ENCODE measurements at places on chromosomes 5 and 9.

- DNase-seq = no peak
These were observed 18.5 kb downstream of the CCDC69 start for GRCh38 chr5:151205411-151205810.

DNA sequence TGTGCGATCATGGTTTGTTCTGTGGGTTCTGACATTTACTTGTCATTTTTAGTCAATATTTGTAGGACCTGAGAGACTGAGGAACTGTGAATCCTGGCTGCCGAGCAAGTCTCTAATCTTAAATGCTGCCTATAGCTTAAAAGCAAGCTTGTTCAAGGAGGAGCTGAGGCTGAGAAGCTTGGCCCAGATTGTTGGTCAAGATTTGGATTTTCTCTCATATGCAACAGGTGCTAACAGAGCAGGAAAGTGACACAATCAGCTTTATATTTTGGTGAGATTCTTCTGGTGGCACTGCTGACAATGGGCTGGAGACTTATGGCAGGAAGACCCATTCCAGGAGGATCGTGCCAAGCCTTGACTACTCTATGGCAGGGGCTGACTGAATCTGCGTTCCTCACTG, 192.5 kb downstream of the MAPKAP1 start:
- no peak for DNase-seq

DNA sequence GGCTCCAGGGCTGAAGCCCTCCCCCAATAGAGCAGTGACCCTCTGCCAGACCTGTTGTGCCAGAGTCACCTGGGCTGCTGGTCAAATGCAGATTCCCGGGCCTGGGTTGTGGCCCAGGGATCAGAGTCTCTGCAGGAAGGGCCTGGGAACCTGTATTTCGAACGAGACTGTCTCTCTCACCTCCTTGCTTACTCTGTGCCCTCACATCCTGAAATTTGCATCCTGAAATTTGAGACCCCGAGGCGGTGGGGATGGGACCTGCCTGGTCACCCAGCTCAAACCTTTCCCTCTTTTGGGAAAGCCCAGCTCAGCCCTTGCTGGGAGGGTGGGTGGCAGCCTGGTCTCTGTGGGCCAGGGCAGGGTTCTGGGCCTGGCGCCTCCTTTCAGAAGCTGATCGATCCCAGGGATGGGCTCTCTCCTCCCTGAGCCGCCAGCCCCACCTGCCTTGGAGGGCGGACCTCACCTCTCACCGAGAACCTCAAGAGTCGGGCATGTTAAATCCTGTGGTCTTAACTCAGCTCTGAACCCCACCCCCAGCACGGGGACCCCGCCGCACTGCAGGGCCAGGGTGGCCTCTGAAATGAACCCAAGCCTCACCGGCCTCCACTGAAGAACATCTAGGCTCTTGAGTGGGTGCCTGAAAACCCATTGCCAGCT, 44.0 kb upstream of the IER5L start:
- DNase-seq = no peak

GRCh38 chr5:10034001-10034400, 215.7 kb downstream of the ATPSCKMT start:
- DNase-seq = no peak

DNA sequence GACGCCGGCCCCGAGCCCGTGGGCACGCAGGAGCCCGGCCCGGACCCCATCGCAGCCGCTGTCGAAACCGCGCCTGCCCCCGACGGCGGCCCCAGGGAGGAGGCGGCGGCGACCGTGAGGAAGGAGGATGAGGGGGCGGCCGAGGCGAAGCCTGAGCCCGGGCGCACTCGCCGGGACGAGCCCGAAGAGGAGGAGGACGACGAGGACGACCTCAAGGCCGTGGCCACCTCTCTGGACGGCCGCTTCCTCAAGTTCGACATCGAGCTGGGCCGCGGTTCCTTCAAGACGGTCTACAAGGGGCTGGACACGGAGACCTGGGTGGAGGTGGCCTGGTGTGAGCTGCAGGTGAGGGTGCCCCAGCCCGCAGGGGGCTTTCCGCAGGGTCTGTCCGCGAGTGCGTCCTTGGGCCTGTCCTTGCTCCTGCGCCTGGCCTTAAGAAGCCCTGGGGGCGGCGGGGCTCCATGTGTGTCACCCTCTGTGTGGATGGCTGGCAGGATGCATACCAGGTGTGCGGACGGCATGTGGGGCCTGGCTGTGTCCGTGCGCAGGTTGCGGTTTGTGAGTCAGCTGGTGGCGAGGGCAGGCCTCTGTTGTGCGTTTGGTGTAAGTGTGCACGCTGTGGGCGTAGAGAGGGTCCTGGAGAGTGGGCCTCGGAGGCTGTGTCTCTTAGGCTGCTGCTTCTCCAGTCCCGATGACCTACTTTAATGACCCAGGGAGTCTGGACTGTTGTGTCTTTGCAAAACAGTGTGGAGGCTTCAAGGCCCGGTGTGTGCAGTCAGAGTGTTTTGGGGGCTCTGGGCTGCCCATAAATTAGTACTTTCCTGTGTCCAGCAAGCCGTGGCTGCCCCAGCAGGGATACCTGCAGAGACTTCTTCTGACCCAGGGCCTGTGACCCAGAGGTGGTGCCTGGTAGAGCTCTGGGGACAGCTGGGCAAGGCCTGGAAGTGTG, 1.6 kb downstream of the WNK2 start:
- no peak for DNase-seq

DNA sequence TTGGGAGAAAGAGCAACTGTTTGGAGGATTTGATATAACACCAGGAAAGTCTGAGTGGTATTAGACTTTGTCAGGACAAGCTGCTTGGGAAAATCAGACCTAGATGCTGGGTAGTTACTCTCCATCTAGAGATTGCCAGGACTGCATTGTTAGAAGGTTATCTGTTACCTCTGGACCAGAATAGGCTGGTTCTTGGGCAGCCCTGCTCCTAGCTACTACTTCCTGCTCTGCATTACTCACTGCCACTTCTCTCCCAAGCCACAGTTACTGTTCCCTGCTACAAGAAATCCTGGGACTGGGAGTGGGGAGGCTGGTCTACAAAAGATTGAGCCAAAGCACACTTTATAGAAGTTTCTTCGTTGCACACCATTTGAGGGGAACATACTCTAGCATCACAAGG, 95.5 kb upstream of the KCNN2 start:
- DNase-seq = no peak

DNA sequence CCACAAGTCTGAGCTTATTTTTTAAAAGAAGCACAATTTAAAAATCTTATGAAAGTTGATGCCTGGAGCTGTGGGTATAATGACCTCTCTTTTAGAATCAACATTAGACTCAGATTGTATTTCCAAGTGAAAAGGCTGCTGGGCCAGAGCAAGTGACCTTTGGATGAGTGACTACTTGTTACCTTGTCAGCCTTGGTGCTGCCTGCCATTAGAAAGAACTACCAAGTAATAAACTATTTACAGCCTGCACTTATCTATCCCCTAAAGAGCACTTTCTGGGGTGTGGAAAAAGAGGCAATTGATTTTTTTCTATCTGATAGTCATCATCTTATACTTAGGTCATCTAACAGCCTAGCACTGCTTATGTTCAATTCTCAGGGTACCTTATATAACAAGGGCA, 134.9 kb upstream of the FBXL17 start:
- no peak for DNase-seq

- no peak for DNase-seq
These were observed 13.6 kb downstream of the OTULINL start for GRCh38 chr5:14595189-14595588.

DNA sequence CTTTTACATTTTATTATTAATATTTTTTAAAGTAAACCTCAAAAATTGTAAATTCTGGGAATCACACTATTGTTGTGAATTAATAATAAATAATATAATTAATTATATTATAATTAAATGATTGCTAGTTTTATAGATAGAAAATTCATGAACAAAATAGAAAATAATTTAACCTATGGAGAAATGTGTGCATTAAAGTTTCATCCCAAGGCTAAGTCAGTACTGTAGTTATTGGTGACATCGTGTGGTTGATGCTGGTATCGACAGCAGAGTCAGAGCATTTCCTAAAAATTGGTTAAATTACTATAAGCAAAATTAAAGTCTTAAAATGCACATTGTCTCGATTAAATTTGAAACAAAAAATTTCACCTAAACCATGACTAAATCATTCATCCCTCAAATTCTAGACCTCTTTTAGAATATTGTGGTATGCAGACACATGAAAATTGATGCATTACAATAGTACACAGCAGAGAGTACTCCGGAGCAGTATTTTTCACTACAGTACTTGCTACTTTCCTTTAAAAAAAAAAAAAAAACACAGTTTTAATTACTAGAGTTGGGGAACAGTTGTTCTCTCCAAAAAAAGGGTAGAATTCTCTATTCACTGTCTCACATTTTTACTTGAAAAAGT, 73.9 kb downstream of the RORB start:
- peak; percentile 38 for DNase-seq

- no peak for DNase-seq
These were observed 92.6 kb downstream of the GLIS3 start for GRCh38 chr9:4207123-4207875.

DNA sequence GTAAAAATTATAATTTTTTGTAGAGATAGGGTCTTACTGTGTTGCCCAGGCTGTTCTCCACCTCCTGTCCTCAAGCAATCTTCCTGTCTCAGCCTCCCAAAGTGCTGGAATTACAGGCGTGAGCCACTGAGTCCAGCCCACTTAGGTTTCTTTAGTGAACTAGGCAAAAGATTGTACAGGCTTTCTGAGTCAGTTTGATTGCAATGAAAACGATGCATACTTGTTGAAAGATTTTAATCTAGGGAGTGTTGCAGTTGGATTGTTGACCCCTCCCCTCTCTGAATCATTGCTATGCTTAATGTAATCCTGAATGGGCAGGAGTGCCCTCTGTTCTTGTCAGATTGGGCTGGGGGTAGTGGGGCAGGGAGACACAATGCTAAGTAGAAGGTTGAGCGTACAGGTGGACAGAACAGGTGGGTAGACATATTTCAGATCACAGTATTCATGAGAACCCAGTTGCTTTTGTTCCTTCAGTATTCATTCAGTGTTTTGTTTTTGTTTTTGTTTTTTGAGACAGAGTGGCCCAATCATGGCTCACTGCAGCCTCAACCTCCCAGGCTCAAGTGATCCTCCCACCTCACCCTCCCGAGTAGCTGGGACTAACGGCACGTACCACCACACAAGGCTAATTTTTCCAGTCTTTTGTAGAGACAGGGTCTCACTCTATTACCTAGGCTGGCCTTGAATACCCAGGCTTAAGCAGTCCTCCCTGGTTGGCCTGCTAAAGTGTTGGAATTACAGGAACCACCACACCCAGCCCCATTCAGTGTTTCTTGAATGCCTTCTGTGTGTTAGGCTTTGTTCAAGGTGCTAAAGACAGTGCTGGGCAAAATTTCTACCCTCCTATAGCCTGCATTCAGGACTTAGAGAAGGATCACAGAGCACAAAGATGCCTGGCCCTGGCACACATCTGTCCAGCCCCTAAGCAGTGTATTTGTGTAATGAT, 70.1 kb downstream of the KIAA1958 start:
- no peak for DNase-seq

GRCh38 chr9:93601063-93601462, 24.7 kb downstream of the PHF2 start:
- DNase-seq = no peak

- DNase-seq = no peak
These were observed 262.5 kb downstream of the PSAT1 start for GRCh38 chr9:78559449-78559885.

DNA sequence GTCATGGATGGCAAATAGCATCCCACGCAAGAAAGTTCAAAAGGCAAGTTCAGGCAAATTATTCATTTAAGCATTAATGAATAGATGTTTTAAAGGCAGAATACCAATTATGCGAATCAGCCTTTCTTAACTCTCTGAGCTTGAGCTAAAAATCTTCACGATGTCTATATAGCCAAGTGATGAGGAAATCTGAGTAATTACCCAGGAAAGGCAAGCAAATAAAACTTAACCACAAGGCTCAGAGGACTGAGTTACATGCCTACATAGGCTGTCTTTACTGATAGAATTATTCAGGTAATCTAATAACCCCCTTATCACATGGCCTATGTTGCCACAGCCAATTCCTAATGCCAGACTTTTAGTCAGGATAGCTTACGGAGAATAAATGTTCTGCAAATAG, 120.8 kb upstream of the MTAP start:
- DNase-seq = no peak

DNA sequence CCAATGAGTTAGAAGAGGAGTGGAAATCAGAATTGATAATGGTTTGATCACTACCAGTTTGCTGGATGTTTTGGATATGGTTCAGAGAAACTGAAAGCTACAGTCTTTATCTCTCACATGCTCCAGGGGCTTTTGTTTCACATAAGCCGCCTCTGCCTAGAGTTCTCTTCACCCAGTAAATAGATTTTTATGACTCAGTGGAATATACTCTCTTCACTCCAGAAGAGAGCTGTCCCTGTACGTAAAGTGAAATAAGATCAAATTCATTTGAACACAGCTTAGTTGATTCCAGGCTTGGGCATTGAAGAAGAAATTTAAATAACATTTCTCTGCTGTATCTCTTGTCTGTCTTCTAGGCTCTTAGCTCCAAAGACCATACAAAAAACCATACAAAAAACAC, 184.9 kb downstream of the TRPM3 start:
- DNase-seq = no peak

GRCh38 chr9:35464141-35465025, 25.5 kb upstream of the RUSC2 start:
- no peak for DNase-seq

GRCh38 chr9:94719878-94720277, 6.6 kb upstream of the AOPEP start:
- DNase-seq = no peak

- DNase-seq = no peak
These were observed 141.5 kb downstream of the TRPM3 start for GRCh38 chr9:70979966-70980365.

DNA sequence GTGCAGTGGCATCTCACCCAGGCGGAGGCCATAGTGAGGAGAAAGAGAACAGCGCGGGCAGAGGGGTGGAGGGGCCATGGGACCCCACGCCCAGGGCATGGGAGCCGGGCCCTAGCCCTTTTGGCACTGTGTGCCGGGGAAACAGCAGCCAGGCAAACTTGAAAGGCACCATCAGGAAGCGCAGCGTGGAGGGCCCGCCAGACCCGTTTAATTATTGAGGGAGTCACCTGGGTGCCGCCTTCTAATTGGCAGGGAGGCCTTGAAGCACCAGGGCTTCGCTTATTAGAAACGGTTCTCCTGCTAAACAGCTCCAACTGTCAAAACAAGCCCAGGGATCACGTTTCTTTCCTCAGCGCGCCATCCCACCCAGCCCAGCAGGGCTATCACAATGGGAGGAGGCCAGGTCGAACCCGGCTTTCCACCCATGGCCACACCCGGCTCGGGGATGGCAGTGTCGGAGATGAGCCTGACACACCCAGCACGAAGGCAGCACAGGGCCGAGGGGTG, 104.6 kb upstream of the SARDH start:
- DNase-seq = no peak

GRCh38 chr9:84609779-84610178, 59.8 kb upstream of the NTRK2 start:
- DNase-seq = no peak

- DNase-seq = no peak
These were observed 217.0 kb downstream of the GOLPH3 start for GRCh38 chr5:31957151-31957550.

- no peak for DNase-seq
These were observed 79.2 kb upstream of the TBCA start for GRCh38 chr5:77855369-77855768.

DNA sequence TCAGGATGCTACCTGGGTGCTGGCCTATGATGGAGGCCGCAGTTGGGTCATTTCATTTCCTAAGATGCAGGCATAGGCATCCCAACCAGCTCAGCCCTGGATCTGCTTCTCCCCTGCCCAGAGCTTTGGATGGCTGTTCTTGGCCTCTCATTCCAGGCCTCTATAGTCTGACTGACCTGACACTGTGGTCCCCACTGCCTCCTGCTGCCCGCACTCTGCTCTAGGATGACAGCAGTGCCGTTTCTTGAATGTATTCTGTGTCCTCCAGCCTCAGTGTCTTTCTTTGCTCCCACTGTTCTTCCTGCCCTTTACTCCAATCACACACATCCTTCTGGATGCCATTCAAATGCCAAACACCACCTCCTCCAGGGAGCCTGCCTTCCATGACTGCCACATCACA, 235.7 kb downstream of the HSPA4 start:
- DNase-seq = peak; percentile 63
